Umbilical cord (tissue), 2 donors: ENCODE measurements at places on chromosomes 2 and 18.

GRCh38 chr2:56018267-56018666, 94.7 kb upstream of the EFEMP1 start:
- DNase-seq, result no peak

DNA sequence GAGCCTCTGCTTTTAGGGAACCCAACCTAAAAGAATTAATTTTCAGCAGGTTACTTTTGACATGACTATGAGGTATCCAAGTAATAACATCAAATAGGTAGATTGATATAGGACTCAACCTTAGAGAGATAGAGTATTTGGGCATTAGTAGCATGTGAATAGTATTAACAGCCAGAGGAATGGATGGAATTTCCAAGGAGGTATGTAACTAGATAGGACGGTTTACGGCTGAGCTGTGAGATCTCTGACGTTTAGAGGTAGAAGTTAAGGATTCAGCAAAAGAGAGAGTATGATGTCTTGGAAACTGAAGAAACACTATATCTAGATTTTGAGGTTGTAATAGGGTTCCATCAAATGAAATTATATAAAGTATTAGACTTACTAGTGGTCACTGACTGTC, 70.3 kb downstream of the HNMT start:
- no peak for DNase-seq

- DNase-seq, result no peak
Measured at GRCh38 chr18:40109252-40110049, 1845.6 kb upstream of the PIK3C3 start.

DNA sequence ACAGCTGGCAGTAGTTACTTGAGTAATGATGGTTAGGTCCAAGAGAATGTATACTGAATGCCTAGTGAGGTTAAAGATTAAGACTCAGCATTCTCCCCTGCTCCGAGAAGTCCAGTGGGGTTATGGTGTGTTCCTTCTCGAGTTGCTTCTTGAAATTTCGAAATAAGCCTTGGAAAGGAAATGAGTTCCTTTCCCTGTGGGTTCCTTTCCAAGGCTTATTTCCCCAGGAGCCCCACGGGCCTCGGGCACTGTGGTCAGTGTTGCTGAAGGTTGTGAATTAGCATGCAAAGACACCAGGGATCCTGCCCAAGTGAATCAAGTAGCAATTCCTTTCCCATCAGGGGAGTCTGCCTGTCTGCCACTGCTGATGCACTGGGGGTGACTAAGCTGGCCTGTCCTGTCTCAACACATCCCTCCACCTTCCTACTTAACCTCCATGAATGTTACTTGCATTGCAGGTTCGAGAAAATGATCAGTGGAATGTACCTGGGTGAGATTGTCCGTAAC, 53.6 kb downstream of the HK2 start:
- no peak for DNase-seq

DNA sequence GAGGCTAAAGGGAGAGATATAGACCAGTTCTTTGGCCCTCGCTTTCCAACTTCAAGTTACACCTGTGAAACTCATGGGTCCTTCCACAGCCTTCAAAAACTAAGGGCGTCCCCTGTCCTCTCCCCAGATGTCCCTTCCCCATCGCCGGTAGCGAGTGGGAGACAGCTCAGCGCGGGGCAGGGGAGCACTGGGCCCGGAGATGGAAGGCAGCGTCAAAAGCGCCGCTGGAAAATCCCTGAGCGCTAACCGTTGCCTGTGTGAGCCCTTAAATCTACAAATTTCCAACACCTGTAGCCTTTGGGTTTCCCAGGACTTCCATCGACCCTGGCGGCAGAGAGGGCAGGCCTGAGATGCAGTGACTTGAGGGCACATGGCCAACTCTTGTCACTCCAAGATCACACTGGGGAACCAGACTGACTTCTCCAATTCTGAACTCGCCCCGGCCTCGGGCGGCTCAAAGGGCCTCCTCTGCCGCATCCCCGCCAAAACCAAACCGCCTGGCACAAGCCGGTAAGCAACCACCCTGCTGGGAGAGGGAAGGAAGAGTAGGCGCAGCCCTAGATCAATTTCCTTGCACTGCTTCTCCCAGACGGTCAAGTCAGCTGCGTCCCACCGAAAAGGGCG, 879 bp upstream of the EPAS1 start:
- peak; percentile 44 for DNase-seq

- no peak for DNase-seq
Measured at GRCh38 chr2:14927021-14927564, 294.6 kb downstream of the LRATD1 start.

DNA sequence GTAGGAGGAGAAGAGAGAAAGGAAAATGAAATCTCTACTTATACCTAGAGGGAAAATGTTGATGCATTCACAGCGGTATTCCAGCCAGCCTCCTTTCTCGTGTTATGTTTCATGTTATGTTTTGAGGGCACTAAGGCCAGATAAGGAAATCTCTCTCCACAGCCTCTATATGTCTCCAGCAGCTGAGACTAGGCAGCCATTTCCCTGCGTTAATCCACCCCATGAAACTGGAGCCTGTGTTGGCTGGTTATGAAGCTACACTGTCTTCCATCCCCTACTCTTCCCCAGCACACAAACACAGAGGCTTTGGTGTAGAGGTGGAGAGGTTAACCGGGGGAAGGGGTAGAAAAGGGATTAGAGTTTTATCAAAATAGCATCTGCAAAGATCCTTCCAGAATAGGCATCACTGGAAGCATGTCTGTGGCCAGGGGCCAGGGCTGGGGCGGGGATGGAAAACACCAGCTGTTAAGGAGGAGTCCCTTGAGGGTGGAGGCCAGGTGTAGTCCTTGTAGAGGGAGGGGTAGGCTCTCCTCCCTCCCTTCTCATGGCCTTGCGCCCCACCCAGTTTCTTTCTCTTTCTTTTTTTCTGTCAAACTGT, 100.9 kb upstream of the TNP1 start:
- peak; percentile 92 for DNase-seq

DNA sequence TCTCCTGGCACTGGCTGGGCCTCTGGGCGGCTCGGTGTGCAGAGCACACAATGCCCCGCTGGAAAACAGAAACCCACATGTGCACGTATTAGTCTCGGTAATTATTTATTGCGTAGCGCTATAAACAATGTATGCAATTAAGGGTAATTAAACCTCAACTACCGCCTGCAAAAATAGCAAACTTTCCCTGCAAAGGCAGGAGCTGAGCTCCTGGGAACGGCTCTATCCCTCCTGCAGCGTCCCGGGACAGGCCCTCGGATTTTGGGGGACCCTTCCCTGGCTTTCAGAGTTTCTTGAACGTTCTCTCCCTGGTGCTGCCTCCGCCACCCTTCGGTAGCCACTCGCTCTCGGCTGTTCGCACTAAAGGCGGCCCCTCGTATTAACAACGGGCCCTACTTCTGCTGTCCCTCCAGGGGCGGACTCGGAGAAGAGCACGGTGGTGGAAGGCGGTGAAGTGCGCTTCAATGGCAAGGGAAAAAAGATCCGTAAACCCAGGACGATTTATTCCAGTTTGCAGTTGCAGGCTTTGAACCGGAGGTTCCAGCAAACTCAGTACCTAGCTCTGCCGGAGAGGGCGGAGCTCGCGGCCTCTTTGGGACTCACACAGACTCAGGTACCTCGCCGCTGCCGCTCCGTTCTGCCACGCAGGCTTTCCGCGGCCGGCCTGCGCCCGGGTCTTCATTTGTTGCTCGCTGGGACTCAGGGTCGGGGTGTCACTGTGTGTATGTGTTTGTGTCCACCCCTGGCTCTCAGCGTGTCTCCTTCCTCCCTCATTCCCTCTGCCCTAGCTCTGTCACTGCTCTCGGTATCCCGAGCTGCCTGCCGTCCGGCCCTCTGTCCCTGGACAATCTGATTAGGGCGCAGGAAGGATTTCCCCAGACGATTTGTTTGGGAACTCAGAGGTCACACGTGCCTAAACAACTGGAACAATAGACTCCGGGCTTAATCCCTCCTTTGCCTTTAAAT, 1.2 kb downstream of the DLX1 start:
- DNase-seq, result no peak
